ENCODE measurements at places on chromosomes 7 and 10.
A peak's percentile ranks its signal among the peaks of the same experiment; 100 is the strongest.

- no peak for DNase-seq
These were observed 112.5 kb downstream of the WDR11 start for GRCh38 chr10:120963594-120964220.

DNA sequence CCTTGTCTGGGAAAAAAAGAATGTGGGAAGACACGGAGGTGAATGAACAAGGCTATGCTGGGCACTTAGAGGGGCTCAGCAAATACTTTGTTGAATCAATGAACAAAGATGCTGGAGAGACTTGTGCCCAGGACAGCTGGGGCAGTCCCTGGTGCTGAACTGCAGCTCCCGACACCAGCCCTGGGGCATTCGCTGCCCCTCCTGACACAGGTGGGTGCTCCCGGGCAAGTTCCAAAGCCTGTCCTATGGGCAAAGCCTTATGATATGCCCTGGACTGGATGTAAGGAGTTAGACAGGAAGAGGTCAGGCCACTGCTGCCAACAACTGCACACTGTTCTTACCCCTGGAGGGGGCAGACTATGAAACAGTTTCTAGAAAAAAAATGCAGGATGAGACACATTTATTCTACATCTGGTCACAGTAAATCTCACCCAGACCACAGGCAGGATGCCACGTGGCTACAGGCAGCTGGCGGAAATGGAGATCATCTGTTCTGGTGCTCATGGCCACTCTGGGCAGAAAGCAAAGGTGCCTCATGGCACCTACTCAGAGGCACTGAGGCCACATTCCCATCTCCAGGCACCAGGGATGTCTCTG is 21.9 kb upstream of the FRAT2 start:
- no peak for DNase-seq

DNA sequence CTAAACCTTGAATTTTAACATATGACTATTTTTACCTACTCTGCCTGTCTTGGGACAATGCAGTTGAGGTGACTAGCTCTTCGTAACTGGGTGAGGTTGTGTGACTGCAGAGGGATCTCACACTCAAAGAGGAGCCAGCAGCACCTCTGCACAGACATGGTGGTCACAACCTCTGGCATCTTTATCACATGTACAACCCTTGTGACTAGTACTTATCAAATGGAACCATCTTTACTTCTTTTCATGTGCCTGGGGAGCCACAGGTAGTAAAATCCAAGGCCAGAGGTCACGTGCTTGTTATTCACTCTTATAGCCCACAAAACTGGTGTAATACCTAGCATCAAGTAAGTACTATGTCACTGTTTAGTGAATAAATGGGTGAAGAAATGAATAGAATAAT is 244.3 kb downstream of the COBL start:
- DNase-seq = no peak

- no peak for DNase-seq
These were observed 13.8 kb downstream of the ZSCAN21 start for GRCh38 chr7:100063376-100063775.

GRCh38 chr10:91681361-91682276 is 48.7 kb upstream of the PPP1R3C start:
- DNase-seq = no peak

- no peak for DNase-seq
These were observed 478.0 kb downstream of the KCNMA1 start for GRCh38 chr10:77159538-77160110.

- no peak for DNase-seq
These were observed 236.3 kb downstream of the HTR7 start for GRCh38 chr10:90621577-90621976.

GRCh38 chr7:133344275-133344674 is 91.4 kb downstream of the EXOC4 start:
- DNase-seq = no peak

GRCh38 chr7:51290702-51291540 is 25.7 kb downstream of the COBL start:
- DNase-seq = no peak

- DNase-seq = no peak
These were observed 973 bp downstream of the GPR158 start for GRCh38 chr10:25175527-25176420.

- DNase-seq = no peak
These were observed 152.3 kb downstream of the EGFR start for GRCh38 chr7:55171157-55171556.

DNA sequence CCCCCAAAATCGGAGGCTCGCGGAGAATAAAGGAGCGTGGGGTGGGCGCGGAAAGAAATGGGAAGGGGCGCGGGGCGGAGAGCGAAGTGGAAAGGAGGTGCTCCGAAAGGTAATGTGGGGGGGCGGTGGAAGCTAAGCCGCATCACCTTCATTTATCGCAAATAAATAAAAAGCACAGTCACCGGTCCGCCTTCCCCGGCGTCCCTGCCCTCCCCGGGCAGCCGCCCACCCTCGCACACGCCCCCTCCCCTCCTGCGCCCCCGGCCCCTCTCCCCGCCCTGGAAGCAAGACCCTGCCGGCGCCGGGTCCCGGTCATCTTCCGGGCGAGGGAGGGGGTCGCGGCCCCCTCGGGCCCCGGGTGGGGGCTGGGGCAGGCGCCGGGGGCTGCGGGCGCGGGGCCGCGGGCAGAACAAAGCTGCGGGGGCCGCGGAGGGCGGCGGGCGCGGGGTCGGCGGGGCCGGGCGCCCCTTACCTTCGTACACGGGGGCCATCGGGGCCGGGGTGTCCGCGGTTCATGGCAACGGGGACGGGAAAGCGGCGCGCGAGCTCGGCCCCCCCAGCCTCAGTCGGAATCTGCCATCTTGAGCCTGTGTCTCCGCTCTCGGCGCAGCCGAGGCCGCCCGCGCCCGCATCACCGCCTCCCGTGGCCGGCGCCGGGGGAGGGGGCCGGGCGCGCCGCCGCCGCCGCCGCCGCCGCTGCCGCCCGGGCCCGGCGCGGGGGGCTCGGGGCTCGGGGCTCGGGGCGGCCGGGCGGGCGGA is 486 bp downstream of the HIPK2 start:
- peak; percentile 17 for DNase-seq

DNA sequence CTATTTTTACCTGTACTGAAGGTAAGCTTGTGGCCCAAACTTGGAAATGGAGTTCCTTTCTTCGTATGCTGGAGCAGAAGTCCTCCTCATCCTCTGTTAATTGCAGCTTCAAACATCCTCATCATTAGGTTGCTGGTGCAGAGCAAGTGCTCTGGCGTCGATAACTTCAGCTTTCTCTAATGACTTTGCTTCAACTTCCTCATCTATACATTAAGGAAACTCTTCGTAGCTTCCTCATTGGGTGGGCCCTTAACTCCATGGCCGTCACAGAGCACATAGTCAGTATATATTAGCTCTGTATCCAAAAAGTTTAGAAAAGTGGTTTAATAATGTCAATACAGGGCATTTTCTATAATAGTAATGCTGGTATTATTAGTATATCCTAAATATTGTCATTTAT is 447.7 kb downstream of the SUGCT start:
- DNase-seq = no peak

GRCh38 chr10:73655257-73655989 is 406 bp downstream of the SYNPO2L start:
- no peak for DNase-seq

DNA sequence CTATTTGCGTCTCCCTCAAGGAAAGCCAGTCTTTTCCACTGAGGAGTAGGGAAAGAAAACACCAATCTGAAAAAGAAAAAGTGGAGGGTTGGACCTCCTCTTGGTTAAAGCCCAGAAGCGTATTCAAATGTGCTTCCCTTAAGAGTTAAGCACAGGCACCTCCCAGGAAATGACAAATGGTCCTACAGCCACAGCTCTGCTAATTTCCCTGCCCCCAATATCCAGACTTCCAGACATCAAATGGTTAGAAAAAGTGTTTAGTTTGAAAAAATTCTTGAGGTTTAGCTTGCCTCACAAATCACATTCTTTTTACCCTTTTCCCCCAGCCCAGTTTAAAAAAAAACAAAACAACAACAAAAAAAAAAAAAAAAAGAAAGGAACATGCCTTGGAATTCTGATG is 19.0 kb upstream of the COL1A2 start:
- DNase-seq = peak; percentile 39

DNA sequence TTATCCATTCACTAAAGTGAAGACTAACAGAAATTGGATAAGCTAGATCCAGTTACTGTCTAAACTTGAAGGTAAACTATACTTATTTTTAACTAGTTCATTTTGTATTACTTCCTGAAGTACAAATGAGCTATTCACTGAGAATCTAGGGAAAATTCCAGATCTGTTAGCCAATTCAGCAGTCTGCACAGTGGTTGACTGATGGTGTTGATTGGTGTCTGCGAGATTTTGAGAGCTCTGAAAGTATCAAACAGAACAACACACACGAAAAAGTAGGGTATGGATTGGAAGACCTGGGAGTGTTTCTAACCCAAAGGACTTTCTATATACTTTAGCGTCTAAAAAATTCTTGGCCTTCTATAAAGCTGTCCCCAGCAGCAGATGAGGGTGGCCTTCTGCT is 33.6 kb upstream of the AGR2 start:
- no peak for DNase-seq

DNA sequence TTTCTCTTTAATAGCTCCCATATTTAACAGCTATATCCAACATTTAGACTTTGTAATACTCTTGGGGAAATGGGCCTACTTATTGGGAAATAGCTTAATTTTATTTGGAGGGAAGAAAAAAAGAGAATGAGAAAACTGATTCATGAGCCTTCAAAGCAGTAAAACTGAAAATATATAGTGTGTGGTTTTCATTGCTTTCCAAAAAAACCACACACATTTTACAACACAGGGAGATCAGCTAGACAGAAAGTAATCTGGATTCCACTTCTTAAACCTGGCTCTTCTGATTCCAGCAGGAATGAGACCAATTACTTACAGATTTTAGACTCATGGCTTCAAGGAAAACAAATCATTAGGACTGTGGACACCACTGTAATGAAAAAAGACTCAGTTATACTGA is 48.7 kb downstream of the CH25H start:
- no peak for DNase-seq

- peak; percentile 50 for DNase-seq
These were observed 28.6 kb downstream of the PDSS1 start for GRCh38 chr10:26725837-26726727.

- no peak for DNase-seq
These were observed 45.4 kb upstream of the STOX1 start for GRCh38 chr10:68781613-68782574.

DNA sequence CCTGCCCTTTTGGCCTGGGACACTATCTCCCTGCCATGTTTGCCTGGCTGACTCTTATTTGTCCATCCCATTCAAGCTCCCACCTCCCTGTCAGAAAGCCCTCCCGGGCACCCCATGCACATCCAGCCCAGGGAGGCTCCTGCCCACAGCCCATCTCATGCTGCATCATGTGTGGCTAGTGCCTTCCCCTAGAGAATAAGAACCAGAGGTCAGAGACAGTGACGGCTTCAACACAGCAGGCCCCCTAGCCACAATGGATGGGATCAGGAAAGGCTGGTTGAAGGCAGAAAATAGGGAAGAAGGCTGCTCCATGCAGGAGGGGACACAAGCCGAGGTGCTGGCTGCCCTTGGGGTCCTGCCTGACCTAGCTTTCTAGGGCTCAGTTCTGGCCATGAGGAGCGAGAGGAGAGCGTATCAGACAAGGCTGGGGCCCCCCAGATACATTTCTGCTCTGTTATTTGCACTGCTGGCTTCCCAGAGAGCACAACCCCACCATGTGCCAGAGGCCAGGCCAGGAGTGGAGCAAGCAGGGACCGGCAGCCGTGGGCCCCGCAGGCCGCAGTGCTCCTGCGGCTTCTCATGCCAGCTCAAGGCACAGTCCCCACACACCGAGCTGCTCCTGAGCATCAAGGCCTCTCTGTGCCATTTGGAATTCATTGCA is 161.1 kb upstream of the ZMIZ1 start:
- DNase-seq = no peak

GRCh38 chr10:72954596-72955554 is at the start of gene PLA2G12B:
Gene PLA2G12B (minus strand): TSS chr10:72954806. CDS start chr10:72954685, 121 bp downstream.
- no peak for DNase-seq

DNA sequence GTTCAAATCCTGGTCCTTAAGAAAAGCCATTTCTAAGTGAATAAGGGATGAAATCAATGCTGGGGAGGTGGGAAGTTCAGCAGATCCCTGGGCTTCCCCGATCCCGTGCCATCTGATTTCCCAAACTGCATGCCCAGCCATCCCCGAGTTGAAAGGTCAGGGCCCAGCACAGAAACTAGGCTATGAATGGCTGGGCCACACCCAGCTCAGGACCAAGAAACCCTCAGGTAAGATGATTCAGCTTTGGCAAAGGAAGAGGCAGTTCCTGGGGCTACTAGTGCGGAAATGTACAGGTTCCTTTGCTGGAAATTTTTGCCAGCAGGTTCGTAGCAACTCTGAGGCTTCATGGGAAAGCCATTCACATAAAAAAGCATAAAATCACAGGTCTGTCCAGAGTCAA is 182.7 kb downstream of the FAM107B start:
- DNase-seq = no peak

DNA sequence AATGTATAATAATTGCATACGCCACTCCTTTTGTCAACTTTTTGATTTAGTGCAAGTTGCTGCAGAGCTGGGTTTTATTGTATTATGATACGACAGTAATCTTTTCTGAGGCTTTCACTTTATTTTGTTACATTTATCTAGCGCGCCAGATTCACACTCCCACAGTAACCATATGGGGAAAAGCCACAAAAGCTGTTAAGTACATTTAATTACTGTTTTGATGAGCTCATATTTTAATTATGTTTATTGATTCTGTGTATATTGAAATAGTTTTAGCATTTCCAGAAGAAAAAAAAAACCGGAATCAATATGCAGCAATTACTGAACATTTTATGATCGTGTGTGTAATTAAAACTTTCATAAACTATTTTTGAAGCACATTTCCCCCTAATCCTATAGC is 118.5 kb downstream of the RAB11FIP2 start:
- DNase-seq = no peak

DNA sequence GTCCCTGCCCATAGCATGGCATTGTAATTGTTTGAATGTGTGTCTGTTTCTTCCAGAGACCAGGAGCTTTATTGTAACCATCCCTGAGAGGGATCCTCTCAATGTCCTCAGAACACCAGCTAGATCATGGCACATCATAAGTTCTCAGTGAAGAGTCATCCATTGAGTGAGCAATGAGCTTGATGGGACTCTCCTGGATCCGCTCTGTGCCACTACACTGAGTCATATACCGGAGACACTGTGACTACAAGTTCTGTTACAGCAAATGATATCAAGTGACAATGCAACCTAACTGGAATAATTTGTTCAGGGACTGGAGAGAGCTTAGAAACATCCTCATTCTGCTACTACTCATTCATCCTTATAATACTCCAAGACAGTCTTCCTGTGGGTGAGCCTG is 25.1 kb downstream of the MRPS24 start:
- DNase-seq = no peak

DNA sequence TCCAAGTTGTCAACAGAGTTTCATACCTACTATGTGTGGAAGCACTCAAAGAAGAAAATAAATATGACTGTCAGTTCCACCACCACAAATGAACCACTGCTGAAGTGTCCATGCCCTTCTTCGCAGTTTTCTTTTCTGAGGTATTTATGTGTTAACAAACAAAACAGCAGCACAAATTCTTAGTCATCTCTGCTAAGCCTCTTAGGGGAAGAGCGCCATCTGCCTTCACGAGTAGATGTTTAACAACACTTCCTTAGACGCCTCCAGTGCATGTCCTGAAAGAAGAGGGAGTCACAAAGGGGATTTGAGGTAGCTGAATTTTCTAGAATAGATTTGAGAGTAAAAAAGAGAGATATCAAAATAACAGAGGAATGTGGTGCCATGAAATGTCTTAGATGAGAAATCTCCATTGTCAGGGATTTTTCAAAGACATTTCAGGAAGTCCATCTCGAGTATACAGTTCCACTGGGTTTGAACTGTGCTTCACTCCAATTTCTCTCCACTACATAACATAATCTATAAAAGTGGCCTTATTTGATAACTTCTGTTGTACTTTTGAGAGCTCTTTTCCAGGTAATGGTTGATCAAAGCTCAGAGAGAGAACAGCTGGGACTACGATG is 775.3 kb upstream of the POM121L12 start:
- DNase-seq = no peak

Measured in HTR-8/SVneo (cell line).